ENCODE measurements at places on chromosomes 4 and X.

- DNase-seq: no peak
Measured at GRCh38 chr4:118585015-118585414, 100.2 kb upstream of the METTL14 start.

- no peak for DNase-seq
Measured at GRCh38 chr4:75909405-75909804, 7.2 kb upstream of the PPEF2 start.

DNA sequence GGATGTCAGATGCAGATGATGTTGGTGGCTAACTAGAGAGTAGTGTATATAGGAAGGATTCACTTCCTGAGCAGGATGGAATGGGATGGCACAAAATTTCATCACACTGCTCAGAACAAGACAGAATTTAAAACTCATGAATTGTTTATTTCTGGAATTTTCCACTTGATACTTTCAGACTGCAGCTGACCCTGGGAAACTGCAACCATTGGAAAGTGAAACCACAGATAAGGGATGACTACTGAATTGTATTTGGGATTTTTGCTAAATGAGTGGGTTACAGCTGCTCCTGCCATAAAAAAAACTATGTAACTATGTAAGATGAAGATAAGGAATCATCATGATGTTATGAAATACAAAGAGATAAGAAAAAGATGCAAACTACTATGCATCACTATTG is 51.4 kb downstream of the NPY5R start:
- no peak for DNase-seq

DNA sequence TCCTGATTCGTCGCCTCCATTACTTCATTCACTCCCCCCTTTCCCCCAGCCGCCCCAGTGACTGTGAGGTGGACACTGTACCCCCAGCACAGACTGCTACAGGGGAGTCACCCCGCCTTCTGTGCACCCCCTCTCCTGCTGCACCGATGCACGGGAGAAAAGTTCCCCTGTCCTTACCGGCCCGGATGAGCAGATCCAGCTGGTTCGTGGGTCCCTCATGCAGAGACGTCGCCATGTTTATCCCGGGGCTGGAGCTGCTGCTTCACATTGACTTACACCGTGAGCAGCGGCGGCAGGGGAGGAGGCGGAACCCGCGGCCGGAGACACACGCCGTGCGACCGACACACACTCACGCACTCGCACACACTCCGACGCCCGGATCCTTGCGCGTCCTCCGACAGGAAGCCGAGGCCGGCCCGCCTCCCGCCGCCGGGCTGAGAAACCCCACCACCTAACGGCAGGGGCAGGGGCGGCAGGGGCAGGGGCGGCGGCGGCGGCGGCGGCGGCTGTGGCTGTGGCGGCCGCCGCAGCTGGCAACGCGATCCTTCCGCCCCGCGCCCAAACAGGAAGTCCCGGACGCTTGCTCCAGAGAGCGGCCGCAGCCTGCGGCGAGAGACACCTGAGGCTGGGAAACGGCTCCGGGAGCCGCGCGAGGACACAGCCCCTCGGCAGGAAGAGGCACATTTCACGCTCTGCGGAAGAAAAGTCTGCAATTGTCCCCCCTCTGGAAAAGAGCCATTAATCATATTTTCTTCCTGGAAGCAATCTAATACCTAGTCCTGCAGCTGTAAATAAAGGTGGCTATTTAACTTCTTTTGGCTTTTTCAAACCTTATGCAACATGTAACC is 68.6 kb downstream of the NOCT start:
- peak; percentile 85 for DNase-seq

GRCh38 chr4:95193391-95194224 is 355.2 kb downstream of the UNC5C start:
- no peak for DNase-seq

- no peak for DNase-seq
Measured at GRCh38 chrX:107576841-107577240, 51.5 kb upstream of the PRPS1 start.

DNA sequence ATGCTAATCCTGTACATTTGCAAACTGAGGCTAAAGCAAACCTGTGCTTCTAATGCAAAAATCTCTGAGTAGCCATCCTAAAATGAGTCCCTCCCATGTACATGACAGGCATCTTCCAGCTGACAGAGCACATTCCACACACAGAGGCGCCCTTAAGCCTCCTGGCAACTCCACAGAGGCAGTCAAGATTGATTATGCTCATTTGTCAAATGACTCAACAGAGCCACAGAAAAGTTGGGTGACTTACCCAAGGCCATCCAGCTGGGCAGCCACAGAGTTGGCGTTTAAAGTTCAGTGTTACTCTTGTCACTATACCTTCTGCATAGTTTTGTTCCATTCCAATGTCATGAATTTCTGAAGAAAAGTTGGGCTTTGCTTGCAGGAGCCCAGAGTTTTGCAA is 394.6 kb upstream of the FGF13 start:
- DNase-seq: no peak

DNA sequence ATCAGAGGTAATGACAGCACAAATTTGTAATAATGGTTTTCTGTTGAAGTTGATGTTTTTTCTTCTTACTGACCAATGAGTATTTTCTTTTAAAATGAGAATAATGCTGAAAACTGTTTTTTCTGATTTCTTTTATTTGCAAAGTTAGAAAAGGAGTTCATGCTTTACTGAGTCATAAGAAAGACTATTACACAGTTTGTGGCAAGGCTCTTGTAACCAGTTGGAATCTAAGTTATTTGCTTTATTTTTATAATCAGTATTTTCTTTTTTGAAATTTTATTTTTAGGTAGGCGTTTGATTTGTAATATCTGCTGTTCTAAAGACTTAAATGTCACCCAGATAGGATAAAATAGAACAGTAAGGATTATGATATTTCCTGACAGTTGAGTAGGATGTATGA is 25.5 kb downstream of the ANAPC4 start:
- no peak for DNase-seq

- DNase-seq: peak; percentile 50
Measured at GRCh38 chrX:34918856-34919255, 23.7 kb upstream of the FAM47B start.

- DNase-seq: no peak
Measured at GRCh38 chr4:90001023-90001422, 106.4 kb downstream of the MMRN1 start.

GRCh38 chrX:121146059-121146628 is 98.7 kb downstream of the GLUD2 start:
- no peak for DNase-seq

DNA sequence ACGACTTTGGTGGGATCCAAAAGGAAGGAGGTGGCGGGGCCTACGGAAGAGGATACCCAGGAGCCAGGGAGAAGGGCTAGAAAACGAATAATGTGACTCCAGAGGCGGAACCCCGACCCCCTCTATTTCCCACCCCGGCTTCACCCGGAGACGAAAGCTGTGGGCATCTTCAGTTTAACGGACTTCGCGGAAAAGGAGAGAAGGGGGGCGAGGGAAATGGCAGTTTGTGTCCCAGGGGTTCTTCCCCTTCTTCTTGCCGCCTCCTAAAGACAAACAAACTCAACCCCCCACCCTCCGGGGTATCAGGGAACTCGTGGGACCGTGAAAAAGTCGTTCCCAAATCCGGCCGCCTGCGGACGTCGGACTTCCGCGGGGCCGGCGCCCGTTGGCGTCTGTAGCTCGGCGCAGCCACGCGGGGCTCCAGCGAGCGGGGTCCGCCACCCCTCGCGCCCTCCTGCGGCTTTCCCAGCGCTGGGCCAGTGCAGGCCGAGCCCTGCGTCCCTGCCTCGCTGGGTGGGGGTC is 3.6 kb upstream of the LEF1 start:
- DNase-seq: peak; percentile 44

GRCh38 chr4:188198982-188199792 is 59.9 kb downstream of the TRIML1 start:
- DNase-seq: no peak

DNA sequence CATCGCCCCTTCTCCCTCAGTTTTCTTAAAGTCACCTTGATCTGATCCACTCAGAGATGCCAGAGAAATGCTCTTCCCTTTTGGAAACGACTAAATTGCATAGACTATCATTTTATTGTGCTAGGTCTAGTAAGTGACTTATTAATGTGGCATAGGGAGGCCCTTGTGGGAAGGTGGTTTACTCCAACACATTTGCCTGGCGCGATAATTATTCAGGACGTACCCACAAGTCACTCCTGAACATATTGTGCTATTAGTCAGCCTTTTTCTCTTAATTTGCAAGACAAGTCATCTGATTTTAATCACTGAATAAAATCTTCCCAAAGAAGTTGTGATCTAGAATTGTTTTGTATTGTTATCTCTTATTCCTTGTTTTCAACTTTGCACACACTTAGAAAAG is 7.6 kb downstream of the ENPEP start:
- no peak for DNase-seq
